AG08396 (cell line): ENCODE measurements at places on chromosomes 1 and 21.

GRCh38 chr1:54069791-54070170, 16.4 kb downstream of the TCEANC2 start:
- DNase-seq = no peak

- DNase-seq = no peak
Observed at GRCh38 chr1:225926551-225927113, 2.6 kb upstream of the PYCR2 start.

GRCh38 chr1:116203920-116204319, 92.7 kb downstream of the MAB21L3 start:
- no peak for DNase-seq

DNA sequence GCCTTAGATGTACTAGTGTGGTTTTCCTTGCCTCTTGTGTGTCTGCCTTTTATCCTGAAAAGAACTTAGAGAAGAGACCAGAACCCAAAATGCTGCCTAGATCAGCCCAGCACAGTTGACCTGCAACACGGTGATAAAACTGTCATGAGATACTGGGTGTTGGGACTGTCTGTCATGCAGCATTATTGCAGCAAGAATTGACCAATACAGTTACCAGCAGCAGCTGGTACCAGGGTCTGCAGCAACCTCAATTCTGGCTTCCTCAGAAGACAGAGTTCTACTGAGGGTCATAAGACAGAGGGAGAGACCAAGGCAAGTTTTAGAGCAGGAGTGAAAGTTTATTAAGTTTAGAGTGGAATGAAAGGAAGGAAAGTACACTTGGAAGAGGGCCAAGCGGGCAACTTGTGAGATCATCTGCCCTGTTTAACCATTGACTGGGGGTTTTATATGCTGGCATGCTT, 182.0 kb downstream of the DYRK1A start:
- no peak for DNase-seq

DNA sequence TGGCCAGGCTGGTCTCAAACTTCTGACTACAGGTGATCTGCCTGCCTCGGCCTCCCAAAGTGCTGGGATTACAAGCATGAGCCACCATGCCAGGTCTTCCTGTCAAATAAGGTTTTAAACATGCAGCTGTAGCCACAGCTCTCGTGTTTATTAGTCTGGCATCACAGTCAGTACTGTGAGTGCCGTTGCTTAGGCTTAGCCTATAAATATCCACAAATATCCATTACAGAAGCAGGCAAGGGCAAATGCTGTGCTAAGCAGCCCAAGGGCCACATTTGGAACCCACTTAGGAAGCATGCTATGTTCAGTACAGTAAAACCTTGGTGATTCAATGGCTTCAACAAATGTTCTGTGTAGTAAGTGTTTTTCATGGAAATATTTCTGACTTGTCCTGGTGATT, 75.9 kb downstream of the KIF1B start:
- peak; percentile 11 for DNase-seq

DNA sequence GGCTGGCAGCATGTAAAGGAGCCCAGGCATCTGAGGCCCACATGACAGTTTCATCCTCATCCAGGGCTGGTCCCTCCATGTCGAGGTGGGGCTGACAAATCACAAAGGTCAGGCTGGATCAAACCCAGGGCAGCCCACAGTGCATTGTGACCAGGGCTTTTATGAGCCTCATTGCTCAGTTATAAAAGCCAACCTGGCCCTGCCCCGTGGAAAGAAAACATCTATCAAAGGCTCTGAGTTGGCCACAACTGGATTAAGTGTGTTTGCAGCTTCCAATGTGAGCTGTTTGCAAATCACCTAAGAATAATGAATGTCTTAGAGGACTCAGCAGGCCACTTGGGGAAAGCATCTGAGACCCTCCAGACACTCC, 45.4 kb downstream of the GRHL3 start:
- DNase-seq = no peak

GRCh38 chr1:210264496-210265380, 32.1 kb downstream of the SERTAD4 start:
- DNase-seq = no peak

DNA sequence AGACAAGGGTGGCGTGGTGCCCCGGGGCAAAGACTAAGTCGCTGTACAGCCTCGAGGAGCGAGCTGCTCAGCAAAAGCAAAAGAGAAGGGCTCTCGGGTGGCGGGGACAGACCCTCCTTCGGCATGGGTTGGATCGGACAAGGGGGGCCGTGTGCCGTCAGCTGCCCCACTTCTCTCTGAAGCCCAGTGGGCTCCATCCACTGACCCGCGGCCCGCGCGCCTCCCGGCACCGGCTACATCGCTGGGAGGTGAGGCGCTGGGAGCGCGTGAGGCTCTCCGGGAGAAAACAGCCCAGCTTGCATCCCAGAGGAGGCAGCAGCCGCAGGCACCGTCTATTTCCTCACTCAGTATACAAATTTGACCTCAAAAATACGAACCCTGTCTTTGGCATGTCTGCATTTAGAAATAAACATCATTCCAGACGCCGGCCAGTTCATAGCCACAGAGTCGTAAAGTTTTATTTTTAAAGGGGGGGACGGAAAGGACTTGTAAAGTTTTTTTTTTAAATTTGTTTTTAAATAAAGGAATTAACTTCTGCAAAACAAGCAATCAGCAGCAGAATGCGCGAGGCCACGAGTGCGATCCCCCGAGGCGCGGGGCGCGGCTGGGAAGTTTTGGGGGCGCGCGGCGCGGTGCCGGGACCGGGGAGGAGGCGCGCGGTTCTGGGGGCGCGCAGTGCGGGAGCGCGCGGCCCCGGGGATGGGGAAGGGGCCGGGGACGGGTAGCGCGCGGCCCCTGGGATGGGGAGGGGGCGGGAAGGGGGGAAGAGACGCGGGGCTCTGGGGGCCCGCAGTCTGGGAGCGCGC, 689 bp upstream of the GPR137B start:
- DNase-seq = peak; percentile 65

DNA sequence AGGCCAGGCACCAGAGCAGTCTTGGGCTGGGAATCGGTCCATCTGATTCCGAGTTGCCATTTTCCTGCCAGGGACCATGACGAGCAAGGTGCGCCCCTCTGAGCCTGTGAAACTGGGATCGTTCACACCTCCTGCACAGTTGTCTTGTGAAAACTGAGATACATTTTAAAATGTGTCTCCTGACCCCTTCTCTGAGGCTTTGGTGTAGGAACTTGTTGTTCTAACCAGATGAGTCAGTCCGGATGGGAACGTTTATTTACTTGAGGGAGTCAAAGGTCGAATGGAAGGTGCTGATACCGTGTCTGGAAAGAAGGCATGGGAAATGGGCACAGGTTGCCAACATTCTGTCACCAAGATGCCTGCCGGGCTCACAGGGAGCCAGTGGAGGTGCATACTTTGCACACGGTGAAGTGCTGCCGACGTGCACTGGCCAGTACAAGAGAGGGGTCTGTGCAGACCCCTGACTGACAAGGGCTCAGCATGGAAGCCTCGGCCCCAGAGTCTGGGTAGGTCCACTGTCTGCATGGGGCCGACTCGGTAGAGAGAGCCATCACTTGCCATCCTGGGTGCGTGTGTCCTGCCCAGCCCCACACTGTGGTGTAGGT, 7.4 kb upstream of the KCNN3 start:
- DNase-seq = no peak

DNA sequence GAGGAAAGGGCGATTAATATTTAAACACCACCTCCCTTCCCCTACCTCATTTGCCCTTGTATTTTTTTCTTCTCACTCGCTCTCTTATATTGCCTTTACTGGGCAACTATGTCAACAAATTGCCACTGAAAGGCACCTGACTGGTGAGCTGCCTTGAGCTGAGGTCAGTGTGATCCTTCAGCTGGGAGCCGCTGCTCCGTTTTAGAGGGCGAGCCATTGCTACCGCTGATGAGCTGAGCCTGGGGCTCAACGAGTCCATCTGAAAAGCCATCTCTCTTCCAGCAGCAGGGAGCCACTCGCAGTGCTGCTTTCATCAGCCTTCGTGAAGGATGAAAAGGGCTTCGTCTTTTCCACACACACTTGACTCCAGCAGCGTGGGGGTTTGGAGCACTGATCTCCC, 108.0 kb upstream of the KIF26B start:
- DNase-seq = no peak

GRCh38 chr1:85864727-85865126, 156.5 kb upstream of the ZNHIT6 start:
- DNase-seq = no peak

- no peak for DNase-seq
Observed at GRCh38 chr1:27301052-27301422, 20.9 kb upstream of the TMEM222 start.

DNA sequence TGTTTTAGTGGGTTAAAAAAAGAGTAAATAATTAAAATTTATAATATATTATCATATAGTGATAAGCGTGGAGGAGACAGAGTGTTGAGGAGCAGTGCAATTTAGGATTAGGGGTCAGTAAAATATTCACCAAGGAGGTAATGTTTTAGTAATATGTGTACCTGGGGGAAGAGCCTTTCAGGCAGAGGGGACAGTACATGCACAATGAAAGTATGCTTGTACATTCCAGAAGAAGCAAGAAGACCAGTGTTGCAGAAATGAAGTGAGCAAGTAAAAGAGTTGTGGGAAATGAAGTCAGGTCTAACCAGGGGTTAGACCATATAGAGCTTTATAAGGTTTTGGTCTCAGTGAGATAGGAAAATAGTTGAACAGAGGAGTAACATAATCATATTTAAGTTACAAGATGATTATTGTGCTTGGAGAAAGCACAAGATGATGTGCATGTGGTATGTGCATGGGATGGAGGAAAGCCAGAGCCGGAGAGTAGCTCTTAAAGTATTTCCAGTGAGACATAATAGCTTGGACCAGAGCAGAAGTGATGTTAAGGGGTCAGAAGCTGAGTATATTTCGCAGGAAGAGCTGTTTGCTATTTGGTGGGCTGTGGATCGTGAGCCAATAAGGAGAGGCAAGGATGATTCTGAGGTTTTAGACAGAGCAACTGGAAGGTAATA, 44.8 kb downstream of the SNX7 start:
- no peak for DNase-seq

GRCh38 chr1:42183210-42183956, 18.8 kb upstream of the GUCA2A start:
- DNase-seq = no peak

DNA sequence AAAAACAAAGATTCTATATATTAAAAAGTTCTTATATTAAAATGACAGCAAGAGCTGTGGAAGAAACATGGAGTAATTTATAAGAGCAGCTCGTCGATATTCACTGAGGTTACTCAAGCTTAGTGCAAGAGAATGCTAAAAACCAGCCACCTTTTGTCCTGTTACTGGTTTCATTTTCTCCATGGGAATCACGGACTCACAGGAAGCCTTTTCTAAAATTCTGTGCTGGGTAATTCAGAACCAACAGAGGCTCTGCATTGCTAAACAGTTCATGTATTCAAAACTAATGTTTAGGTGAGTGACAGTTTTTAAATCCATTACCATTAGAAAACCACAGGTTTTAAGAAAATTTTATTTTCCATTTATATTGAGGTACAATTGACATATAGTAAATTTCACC, 147.8 kb upstream of the MAP1LC3C start:
- no peak for DNase-seq

DNA sequence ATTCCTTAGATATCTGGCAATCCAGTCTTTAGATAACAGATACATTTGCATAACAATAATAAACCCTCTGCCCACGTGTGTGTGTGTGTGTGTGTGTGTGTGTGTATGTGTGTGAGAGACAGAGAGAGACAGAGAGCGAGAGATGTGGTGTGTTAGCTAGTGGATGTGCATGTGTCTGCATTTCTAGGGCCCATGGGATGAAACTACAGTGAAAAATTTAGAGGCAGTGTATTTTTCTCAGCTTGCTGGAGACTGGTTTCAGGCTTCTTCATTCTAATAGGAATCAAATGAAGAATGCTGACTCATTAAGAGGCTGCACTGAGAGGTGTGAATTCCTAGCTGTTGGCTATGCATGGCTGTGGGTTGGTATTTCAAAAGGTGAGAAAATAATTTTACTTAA, 303.2 kb downstream of the LMX1A start:
- DNase-seq = no peak

DNA sequence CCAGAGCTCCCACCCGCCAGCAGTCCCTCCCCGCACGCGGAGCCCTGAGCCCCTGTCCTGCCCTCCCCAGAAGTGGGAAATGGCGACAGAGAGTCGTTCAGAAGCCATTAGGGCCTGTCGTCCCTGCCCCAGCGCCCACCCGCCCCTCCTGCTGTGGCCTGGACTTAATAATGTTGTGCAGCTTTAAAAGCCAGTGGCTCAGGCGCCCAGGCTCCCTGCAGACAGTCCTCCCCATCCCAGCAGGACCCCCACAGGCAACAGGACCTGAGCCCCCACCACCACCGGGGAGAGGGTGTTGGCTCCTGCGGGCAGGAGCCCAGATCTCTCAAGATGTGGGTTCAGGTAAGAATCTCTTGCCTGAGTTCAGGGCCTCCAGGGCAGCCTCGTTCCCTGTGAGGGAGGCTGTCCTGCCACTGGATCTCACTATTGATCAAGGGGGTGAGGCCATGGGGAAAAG, 125.3 kb upstream of the RUNX3 start:
- no peak for DNase-seq

DNA sequence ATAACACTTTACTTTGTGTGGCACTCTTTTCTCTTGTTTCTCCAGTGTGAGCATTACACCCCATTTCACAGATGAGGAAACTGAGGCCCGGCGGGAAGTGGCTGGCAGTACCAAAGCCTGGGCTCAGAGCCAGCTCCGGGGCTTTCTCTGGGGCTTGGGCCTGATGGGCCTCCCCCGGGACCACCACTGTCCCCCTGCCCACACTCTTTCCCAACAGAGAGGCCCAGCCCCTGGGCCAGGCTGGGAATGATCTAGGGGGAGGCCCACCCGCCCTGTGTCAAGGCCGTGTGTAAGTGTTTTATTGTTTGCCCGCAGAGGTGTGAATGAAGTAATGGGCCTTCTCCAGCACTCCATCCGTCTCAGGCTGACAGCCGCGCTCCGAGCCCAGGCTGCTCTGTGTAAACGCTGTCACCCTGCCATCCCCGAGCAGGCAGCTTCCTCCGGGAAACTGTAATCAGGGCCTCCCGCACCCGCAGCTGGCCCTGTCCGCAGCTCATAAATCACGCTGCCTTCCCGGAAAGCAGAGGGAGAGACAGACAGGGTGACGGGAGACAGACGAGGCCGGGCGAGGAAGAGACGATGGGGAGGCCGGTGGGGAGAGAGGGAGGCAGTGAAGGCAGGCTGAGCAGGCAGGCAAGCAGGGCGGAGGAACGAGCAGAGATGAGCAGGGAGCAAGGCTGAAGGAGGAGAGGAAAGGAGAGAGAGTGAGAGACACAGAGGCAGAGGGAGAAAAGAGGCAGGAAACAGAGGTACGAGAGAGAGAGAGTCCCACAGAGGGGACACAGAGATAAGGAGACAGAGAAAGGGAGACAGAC, 109.7 kb upstream of the ZBTB40 start:
- peak; percentile 55 for DNase-seq

DNA sequence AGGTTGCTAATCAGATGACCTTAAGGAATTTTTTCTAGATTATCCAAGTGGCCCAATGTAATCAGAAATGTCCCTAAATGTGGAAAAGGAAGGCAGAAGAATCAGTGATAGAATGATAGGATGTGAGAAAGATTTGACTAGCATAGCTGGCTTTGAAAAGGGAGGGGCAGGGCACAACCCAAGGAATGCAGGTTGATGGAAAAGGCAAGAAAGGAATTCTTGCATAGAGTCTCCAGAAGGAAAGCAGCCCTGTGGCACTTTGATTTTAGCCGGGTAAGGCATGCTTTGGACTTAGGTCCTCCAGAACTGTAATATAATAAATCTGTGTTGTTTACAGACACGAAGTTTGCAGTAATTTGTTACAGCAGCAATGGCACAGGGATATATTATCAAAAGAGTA, 375.7 kb upstream of the B3GALT2 start:
- no peak for DNase-seq

- DNase-seq = no peak
Observed at GRCh38 chr1:209015092-209015491, 568.4 kb upstream of the CAMK1G start.
